Urinary bladder (tissue), 4 donors: ENCODE measurements at places on chromosomes 5 and 9.
A peak's percentile ranks its signal among the peaks of the same experiment; 100 is the strongest.

GRCh38 chr5:135236228-135236907, 162.7 kb downstream of the MACROH2A1 start:
- DNase-seq = no peak

- no peak for DNase-seq
Measured at GRCh38 chr9:71690689-71691435, 77.5 kb downstream of the CEMIP2 start.

- DNase-seq = no peak
Measured at GRCh38 chr9:131633491-131634031, 88.2 kb downstream of the PRRT1B start.

DNA sequence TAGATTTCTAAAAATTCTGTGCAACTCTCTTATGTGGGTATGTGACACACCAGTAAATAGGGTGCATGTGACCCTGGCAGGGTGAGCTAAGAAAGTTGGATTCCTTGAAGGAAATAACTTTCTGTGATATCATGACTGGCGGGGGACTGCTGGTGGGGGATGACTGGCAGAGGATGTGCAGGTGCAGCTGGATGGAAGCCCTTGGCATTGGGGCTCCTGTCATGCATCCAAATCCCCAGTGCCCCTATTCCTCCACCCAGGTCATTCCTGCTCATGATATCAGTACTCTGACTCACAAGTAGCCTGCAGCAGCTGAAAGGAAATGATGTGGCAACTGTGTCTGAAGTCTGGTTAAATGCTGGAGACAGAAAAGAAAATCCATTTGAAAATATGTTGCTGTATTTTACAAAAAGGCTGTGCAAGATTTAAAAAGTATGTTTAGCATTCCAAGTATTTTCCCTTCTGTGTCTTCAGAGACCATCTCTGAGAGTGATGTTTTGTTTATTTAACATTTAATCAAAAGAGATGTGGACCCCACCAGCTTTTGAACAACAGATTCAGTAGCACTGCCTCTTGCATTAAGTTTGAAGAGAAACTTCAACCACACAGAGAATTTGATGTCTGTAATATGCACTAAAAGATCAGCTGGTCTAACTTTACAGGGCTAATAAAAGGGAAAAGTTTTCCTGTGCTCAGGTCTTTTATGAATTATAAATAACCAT, 17.9 kb upstream of the ZSWIM6 start:
- DNase-seq = no peak

DNA sequence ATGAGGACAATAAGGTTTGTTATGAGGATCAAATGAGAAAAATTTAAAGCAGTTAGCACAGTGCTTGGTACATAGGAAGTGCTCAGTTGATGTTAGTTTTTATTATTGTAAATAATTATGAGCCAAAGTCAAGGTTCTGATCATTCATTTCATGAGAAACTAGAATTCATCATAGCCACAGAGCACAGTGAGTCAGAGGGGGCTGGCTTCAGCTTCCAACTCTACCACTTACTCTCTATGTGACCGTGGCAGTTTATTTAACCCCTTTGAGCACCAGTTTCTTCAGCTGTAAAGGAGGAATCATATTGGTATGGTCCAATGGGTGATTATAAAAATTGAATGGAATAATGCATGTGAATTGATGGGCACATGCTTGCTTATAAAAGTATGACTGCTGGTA, 39.4 kb downstream of the KLHL3 start:
- DNase-seq = no peak

DNA sequence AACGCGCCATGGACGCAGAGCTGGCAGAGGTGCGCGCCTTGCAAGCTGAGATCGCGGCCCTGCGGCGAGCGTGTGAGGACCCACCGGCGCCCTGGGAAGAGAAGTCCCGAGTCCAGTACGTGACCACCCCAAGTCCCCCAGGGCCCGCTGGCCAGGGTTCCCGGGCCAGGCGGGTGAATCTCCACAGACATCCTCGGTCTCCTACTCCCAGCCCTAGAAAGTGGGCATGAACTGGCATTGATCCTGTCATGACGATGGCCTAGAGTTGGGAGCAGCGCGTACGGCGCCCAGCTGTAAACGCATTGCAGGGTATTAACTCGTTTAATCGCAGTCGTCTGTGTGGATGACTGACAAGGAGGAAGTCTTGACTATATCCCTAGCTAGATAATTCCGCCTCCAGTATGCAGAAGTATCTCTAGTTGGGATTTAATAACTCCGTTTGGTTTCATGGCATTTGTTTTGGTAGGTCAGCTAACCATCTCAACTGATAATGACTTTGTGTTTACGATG, 293 bp downstream of the CENPP start:
- DNase-seq = no peak

DNA sequence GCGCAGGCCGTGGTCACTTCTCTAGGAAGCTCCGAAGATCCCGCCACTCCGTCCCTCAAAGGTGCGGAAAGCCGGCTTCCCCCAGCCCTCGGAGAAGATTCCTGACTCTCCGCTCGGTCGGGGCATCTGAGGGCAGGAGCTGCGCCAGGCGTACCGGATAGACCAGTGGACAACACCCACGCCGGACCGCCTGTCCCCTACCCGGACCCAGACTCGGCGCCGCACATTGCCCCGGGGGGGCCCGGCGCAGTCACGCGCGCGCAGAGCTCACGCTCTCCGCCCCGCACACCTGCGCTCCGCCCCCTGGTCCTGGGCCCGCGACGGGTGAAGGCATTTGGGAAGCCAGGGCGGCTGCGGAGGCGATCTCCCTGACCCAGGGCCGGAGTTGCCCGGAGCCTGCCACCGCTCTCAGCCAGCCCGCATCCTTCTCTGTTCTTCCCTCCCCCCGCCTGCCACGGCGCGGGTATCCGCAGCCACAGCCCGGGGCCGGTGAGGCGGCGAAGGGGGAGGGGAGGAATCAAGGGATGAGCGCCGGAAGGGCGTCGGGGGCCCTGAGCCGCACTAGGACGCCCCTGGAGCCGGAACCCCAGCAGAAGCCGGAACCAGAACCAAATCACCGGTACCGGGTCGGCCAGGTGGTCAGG, 448 bp downstream of the RELL2 start:
- no peak for DNase-seq

DNA sequence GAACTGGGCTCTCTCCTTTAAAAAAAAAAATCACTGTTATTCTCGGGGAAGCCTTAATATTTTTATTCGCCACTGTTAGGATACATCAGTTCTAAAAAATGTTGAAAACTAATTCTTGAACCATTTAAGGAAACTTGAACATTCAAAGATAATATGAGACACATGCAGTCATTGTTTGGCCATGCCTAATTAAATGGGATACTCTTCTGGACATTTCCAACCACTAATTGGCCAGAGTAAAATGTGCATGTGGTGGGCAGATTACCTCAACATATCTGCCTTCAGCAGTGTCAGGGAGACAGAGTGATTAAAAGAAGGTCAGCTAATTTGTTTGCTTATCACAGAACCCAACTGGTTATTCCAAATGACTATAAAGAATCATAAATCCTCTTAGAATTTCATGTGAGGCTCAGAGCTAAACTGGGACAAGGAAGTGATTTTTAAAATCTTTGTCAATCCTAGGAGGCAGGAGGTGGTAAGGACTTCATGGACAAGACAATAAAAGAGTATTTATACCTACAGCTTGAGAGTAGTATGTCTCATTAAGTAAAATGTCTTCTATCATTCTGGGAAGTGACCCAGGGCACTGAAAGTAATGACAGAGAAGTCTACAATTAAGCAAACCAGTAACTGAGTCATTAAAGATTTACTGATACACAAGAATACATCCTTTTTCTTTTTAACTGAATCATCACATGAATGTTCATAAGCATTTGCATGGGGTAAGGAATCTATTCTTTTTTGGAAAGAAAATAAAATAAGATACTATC, 242.9 kb upstream of the TRPM3 start:
- no peak for DNase-seq

DNA sequence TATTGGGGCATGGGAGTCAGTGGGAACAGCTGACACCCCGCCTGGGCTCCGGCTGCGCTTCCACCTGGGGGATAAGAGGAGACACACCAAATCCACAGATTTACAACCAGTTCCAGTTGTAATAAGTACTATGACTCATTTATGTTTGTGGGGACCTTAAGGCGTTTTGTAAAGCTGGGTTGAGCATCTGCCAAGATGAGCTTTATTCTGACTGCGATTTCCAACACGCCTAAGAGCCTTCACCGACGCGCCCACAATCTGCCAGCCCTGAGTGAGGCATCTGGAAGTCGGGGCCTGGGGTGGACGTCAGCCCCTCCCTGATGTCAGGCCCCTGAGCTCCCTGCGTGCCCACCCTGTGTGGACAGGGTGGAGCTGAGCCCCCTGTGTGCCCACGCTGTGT, 14.3 kb upstream of the LHX3 start:
- no peak for DNase-seq

DNA sequence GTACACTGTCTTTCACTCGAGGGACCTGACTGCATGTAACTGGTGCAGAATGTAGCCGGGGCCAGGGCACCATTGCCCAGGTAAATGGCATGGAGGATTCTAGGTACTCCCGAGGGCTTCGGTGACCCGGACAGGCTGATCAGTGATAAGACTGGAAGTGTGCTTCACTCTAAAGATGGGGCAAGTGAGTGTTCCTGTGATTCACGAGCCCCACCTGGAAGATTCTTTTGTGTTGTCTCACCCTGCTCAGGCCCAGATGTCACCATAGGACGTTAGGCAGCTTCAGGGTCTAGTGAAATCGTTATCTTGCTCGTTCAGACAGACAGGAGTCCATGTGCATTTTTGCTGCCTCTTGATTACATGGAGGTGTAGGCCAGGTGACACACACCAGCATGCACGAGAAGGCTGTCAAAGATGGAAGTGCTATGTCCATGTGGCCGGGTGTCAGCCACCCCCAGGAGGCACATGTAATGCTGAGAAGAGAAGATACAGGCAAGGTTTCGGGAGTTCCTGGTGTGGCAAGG, 73.9 kb downstream of the WNK2 start:
- no peak for DNase-seq

- DNase-seq = no peak
Measured at GRCh38 chr5:170511551-170512258, 7.9 kb downstream of the KCNIP1 start.

DNA sequence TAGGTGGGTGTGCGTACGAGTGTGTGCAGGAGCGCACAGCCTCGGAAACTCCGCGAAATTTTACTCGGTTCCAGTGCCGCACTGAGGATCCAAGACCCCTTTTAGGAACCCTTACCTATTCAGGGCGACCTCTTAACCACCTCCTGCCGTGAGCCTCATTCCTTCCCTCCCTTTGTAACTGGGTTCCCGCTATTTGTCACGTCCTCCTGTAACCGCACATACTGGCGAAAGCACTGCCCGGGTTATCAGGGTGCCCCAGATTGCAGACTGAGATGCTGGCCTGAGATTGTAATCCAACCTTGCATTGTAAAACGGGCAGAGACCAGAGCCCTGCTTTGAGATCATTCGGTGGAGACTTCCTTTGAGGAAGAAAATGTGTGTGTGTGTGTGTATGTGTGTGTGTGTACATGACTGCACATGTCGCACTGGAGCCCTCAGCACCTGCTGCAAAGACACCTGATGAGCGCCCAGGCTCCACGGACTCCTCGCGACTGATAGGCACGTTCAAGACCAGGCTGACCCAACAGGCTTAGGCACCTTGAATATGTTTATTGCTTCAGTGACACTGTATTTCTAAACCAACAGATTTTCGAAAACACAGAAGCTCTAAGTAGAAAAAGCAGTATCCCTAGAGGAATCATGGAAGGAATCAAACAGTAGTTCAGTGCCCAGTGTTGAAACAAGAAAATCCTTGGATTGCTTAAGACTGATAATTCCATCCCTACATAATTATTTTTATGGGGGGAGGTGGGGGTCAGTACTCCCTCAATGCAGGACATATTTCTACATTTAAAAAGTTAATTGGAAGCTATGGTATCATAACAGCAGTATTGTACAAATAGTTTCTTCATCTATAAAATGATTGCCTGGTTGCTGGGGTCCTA, 86.5 kb upstream of the TNFAIP8 start:
- DNase-seq = no peak

DNA sequence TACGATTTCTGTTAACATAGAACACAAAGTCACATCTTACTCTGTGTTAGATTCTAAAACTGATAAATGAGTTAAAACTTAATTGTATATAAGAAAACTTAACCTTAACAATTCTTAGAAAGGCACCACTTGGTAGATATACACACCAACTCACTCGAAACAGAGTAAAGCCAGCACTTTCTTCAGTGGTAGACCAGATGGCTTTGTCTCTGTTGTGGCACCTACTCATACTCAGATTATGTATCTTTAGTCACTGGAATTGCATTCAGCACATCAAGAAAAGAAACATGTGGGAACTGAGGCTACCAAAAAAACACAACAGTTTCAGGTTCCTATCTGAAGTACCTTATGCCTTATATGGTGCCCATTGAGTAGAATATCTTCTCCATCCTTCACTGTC, 192.5 kb downstream of the ZNF608 start:
- DNase-seq = no peak

- no peak for DNase-seq
Measured at GRCh38 chr5:103391659-103392058, 133.1 kb downstream of the MACIR start.

- DNase-seq = no peak
Measured at GRCh38 chr9:79264511-79265355, 307.0 kb upstream of the TLE4 start.

DNA sequence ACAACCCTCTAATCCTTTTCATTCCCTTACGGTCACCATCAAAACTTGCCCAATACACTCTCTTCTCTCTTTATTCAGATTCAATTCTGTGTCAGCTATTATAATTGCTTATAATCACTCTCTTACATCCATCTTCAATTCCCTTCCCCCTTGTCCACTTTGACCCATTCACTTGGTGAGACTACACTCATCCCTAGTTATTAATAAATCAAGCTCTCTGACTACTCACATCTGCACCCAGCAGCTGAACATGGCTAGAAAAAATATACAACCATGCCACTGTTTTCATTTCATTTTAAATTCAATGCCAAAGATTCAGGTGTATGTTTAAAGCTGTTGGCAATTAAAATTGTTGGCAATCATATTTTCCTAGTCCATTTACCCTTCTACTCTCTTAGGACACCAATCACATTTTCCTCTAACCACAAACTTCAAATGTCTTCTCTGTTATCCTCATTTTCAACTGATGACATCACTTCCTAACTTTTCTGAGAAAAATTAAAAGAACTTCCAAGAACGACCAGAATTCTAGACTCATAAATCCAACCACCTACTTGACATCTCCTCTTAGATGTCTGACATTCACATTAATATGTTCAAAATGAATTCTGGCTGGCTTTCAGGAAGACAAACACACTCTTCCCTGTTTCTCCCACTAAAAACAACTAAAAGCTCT, 5.5 kb downstream of the C5orf15 start:
- DNase-seq = no peak

DNA sequence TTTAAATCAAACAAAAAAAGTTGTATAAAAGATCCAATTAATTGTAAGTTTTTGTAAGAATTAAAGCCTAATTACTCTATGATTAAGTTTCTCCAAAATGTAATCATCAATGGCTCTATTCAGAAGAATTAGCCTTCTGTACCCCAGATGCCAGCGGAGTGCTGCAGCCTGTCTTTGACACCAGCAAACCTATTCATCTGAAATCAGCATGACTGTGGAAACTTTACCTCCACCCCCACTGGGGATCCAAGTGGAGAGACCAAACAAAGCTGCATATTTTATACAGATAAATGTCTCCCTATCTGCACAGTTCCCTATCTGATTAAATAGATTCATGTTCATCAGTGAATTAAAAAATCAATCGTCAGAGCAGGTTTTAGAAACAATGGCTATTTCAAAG, 426.8 kb downstream of the KIAA0825 start:
- no peak for DNase-seq

GRCh38 chr5:154648706-154649105, 106.5 kb upstream of the LARP1 start:
- DNase-seq = no peak

- no peak for DNase-seq
Measured at GRCh38 chr5:172801179-172801671, 30.2 kb upstream of the DUSP1 start.

- peak; percentile 8 for DNase-seq
Measured at GRCh38 chr5:81971111-81971711, 612 bp upstream of the ATG10 start.
